ENCODE measurements at places on chromosomes 2 and 18.
A peak's percentile ranks its signal among the peaks of the same experiment; 100 is the strongest.

- no peak for DNase-seq
Measured at GRCh38 chr2:227765788-227766372, 20.2 kb downstream of the SCYGR8 start.

DNA sequence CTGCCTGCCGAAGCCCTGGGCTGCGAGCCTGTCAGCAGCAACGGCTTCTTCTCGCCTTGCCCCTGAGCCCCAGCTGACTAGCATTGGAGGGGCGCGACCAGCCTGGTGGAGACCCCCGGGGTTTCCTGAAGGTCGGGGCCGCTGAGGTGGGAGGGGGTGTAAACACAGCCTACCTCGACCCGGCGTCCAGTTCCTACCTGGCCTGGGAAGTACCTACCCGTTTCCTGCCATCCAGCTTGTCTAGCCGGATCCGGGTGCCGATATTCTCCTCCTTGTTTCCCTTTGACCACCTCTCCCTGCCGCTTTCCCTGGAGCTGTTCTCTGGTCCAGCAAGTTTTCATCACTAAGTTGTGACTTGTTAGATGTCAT is 511 bp downstream of the MOB4 start:
- DNase-seq, result peak; percentile 15

GRCh38 chr2:144711630-144712549 is 192.0 kb upstream of the ZEB2 start:
- DNase-seq, result no peak

DNA sequence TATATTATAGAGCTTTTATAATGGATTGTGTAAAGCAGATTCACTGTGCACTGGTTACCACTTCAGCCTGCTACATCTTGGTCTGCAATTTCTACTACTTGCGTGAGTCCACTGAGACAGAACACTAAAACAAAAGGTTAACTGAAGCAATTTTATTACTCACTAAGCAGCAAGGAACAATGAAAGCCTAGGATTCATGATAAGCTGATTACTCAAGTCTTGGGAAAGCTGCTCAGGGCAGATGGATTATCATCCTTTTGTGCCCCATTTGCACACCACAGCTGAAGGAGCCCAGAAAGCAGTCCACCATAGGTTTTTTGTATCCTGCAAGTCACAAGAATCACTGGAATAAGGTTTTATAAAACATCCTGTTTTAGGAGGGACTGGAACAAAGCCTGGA is 1215.2 kb upstream of the TMEFF2 start:
- no peak for DNase-seq

- no peak for DNase-seq
Measured at GRCh38 chr2:180715044-180715443, 265.4 kb upstream of the UBE2E3 start.

DNA sequence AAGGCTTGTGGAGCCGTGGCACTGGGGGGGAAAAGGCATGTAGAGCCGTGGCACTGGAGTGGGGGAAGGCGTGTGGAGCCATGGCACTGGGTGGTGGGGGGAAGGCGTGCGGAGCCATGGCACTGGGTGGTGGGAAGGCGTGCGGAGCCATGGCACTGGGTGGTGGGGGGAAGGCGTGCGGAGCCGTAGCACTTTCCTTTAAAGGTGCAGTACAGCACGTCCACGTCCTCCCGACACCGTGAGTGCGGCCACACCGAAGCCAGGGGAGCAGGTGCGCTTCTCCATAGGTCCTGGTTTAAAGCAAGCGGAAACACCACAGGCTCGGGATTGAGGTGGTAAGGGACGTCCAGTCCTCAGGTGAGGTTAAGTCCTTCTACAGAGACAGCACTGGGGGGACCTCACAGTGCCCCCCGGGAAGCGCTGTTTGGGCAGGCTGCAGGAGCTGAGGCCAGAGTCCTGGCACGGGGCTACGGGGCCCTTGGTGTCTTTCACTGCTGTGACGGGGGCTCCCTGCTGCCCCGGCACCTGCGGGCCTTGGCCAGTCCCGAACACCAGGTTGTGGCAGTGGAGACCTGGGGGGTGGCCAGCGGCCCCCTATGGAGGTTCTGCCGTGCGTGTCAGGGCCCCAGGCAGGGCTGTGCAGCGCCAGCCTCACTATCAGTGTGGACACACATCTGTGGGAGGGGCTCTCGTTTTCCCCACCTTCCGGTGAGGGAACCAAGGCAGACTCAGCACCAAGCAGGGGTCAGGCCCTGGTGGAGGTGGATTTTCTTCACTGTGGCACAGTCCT is 93.0 kb upstream of the CTDP1 start:
- DNase-seq, result no peak

- peak; percentile 22 for DNase-seq
Measured at GRCh38 chr2:28004086-28004485, 113.6 kb downstream of the BABAM2 start.

Measured in stimulated activated CD4-positive, alpha-beta T cell treated with anti-CD3 and anti-CD28 coated beads, Interleukin-4, amount 100 ng/mL, for 4 hours (primary cell).